ENCODE measurements at places on chromosomes 13 and 19.

DNA sequence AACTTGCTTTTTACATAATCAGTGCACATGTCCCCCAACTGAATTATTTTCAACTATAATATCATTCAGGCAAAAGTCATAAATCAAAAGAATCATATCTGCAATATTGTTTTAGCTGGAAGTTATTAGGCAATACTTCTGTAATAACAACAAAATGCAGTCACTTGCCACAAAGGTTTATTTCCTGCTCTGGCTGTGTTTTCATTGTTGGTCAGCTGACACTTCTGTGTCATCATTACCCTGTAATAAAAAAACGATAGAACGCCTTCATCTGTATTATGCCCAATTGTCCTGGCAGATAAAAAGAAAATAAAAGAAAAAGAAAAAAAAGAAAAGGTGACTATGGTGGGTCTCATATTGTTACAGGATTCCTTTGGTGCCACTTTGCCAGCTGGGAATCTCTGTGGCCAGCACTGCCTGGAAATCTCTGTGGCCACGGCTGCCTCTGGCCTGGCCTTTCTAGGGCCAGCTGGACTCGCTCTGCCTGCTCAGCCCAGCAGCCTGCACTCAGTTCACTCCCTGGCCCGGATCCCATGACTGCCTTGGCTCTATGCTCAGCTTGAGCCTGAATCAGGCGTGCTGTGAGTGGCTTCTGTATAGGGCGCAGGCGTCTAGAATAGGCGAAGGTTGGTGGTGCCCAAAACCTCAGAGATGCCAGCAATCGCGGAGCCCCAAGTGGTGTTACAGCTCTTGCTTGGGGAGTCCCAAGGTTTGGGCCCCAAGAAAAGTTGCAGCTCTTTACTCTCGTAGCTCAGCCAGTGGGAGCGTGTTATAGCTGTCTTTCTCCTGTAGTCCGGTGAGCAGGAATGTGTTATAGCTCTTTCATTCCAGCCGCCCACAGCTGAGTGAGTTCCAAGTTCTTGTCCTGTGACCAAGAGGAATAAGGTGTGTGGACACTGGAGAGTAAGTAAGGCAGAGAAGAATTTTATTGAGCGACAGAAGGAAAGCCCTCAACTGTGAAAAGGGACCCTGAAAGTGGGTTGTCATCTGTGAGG lies 1227.1 kb downstream of the SLITRK1 start:
- peak; percentile 15 for DNase-seq

DNA sequence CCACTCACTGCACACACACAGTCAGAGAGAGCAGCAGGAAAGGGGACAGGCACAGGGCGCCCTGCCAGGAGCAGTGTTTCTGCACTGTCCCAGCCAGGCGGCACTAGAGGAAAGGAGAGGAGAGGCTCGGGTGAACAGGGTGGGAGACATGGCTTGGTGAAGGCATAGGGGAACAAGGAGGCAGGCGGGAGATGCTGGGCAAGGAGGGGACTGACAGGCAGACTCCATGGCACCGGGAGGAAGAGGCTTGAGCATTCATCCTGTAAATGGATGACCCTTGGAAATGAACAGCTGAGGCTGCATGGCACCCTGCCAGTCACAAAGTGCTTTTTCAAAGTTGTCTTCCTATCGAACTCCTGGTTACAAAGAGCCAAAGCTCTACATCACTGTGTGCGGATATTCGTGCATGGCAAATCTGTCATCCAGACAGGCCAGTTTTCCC lies 22.4 kb downstream of the MED26 start:
- DNase-seq = no peak

GRCh38 chr13:21071924-21072323 lies 10.5 kb upstream of the LATS2 start:
- DNase-seq = no peak

- DNase-seq = no peak
Measured at GRCh38 chr13:60944016-60944415, 471.6 kb downstream of the PCDH20 start.

DNA sequence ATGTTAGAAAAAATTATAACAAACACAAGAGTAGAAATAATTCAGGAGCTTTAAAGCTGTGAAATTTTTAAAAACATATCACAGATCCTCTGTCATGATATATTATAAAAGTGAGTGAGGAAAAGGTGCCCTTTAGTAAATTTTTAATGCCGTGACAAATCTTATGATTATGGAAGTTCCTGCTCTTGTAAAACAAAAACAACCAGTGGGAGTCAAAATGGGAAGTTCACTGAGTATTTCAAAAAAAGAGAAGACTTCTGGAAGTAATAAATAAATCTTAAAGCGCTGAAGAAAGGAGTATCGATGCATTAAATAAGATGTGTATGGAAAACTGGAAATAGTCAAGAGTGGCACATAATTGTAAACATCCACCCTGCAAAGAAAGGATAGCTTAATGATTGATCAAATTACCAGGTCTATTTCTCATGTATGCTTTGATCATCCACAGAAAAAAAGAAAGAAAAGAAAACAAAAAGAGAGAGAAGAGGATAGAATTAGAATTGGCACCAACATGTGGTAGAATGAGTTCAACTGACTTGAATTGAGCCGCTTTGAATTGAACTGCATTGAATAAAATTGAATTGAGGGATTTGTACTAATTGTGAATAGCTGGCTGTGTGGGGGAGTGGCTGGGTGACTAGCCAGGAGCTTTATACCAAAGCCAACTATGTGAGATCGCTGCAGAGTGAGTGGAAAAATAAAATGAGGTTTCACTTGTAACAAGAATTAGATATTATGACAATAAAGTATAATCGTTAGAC lies 647.6 kb upstream of the SPRY2 start:
- DNase-seq = no peak

DNA sequence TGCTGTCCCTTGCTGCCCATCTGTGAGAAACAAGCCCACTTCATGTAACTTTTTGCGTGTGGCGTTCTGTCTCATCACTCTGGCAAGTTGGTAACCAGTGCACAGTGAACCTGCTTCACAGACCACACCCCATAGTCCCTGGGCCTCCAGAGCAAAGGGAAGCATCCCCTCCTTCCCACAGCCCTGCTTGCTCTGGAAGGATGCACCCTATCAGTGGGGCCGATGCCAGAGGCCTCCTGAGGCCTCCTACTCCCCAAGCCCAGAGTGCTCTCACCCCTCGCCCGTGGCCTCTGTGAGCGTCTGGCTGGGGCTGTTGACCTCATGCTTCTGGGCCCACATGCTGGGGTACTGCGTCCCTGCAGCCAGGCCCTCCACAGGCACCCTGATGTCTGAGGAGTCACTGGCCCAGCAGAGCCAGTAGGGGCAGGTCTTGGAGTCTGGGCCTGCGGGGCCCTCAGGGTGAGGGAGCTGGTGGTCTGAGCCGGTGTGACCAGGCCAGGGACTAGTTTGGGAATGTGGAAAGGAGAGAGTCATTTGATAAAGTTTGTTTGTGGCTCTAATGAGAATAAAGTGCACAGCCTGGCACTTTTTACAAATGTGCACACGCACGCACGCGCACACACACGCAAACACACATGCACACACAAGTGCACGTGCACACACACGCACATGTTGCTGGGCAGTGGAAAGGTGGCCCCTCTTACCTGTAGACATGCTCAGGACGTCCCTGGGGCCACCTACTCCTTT lies 5.1 kb downstream of the TMEM86B start:
- no peak for DNase-seq

- DNase-seq = no peak
Measured at GRCh38 chr13:28421676-28422410, 73.1 kb downstream of the FLT1 start.

- no peak for DNase-seq
Measured at GRCh38 chr19:38837656-38838121, 6.1 kb upstream of the ECH1 start.

Measured in transverse colon (tissue), 4 donors.